T-helper 22 cell (primary cell): ENCODE measurements at places on chromosomes 13 and 19.

DNA sequence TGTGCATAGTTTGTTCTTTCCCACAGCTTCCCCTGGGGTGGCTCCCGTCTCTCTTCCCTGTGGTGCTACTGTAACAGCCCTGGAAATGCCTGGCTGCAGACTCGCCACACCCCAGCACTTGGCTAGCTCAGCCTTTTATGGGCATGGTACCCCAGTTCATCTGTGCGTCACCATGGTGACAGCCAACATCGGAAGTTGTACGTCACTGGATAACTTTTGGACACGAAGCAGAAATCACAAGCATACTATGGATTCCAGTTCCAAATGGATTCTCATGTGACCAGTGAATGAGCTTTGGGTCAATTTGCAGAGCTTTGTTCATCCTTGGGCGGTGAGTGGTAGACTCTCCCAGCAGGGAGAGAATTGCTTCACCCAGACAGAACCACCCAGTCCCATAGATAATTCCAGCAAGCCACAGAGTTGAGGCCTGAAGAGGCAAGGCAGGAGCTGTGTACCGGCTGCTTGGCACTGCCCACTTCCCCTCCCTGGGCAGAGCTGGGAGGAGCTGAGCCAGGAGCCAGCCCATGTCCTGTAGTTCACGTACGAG lies 54.4 kb downstream of the COL4A2 start:
- DNase-seq, result no peak

GRCh38 chr13:21925720-21926119 lies 254.8 kb downstream of the FGF9 start:
- DNase-seq, result no peak

- no peak for DNase-seq
Measured at GRCh38 chr13:53953183-53953582, 924.6 kb downstream of the OLFM4 start.

GRCh38 chr13:99119656-99120055 lies 81.0 kb upstream of the UBAC2 start:
- no peak for DNase-seq

DNA sequence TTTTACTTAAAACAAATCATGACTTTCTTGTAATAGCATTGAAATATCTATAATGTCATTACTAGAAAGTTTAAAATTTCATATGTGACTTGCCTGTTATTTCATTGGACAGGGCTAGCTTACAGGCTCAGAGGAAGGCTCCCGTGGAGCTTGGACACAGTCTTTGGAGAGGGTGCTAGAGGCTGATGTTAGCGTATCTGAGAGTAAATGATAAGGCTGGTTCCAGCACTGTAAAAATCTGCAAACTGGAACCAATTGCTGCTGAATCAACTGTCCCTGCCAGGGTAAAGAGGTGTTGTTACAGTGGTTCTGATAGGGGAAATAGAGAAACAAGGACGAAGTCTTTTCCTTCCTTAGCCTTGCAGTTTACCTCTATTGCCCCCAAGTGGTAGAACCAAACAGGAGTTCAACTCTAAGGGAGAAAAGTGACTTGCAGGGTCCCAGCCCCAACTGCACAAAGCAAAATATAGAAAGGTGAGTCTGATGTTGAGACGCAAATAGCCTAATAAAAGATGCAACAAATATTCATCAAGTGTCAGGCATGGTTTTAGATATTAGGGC lies 901.7 kb downstream of the DIAPH3 start:
- no peak for DNase-seq

DNA sequence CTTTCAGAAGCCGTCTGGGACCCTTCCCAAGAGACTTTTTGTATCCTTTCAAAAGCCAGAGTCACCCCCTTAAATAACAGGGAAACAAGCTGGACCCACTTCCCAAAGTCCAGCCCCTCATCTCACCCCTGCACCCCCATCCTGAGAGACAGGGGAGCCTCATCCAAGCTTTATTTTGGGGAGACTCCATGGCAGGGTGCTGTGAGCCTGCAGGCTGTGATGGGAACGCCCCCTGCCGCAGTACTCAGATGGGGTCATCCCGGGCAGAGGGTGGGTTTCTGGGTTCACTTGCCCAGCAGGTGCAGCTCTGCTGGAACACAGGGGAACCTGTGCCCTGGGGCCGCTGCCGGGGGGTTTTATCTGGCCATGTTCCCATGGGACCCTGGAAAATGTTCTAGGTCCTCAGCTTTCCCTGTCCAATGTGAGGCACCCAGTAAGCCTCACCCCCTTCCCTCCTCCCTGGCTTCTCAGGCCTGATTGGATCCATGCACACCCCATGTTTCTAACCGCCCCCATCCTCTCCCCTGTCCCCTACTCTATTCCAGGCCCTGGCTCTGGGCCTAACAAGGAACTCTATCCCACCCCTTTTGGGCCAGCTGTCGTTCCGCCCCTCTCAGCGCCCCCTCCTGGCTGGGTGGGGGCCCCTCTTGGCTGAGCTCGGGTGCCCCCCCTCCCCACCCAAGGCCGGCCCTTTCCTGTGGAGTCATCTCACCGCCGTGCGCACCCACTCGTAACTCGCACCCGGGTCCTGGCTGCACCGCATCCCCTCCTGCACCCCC lies 1.0 kb downstream of the HIF3A start:
- no peak for DNase-seq

DNA sequence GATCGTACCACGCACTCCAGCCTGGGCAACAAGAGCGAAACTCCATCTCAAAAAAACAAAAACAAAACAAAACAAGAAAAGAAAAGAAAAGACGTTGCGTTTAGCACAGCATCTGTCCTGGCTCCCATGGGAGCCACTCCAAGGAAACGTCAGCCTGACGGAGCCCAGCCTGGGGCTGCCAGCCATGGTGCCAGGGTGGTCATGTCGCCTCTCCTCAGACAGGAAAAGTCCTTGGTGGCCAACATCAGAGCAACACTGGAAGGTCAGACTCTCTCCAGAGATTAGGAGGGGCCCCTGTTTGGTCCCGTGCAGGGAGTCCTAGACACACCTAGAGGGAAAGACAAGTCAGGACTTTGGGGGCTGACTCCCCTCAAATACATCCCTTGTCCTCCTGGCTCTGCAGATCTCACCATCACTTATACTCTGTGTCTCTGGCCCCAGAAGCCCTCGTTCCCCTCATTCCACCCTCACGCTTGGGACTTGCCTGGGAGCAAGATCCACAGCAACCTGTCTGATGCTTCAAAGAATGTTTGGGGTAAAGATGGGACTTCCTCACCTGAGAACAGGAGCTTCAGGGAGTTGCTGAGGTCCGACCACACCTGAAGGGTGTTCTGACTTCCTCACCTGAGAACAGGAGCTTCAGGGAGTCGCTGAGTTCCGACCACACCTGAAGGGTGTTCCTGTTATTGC lies 9.3 kb downstream of the LILRA4 start:
- no peak for DNase-seq

DNA sequence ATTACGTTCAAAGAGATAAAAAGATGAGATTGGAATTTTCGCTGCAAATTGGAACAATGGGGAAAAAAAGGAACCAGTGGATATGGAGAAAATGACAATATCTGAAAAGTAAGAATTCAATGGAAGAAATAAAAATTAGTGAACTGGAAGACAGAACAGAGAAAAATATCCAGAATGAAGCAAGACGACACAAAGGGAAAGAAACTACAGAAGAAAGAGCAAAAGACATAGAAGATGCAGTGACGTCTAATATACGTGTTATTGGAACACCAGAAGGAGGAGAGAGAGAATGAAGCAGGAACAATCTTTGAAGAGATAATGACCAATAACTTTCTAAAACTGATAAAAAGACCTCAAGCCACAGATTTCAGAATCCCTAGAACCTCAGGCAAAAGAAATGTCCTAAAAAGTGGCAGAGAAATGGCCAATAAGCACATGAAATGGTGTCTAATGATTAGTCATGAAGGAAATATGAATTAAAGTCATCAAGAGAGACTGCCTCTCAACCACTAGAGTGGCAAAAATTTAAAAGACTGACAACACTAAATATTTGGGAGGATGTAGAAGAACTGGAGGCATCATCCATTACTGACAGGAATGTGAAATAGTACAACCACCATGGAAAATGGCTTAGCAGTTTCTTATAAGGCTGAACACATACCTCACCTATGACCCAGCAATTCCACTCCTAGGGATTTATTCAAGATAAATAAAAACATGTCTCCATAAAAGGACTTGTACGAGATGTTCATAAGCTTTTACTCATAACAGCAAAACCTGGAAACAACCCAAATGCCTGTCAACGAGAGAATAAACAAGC lies 56.5 kb downstream of the GADD45B start:
- DNase-seq, result no peak

DNA sequence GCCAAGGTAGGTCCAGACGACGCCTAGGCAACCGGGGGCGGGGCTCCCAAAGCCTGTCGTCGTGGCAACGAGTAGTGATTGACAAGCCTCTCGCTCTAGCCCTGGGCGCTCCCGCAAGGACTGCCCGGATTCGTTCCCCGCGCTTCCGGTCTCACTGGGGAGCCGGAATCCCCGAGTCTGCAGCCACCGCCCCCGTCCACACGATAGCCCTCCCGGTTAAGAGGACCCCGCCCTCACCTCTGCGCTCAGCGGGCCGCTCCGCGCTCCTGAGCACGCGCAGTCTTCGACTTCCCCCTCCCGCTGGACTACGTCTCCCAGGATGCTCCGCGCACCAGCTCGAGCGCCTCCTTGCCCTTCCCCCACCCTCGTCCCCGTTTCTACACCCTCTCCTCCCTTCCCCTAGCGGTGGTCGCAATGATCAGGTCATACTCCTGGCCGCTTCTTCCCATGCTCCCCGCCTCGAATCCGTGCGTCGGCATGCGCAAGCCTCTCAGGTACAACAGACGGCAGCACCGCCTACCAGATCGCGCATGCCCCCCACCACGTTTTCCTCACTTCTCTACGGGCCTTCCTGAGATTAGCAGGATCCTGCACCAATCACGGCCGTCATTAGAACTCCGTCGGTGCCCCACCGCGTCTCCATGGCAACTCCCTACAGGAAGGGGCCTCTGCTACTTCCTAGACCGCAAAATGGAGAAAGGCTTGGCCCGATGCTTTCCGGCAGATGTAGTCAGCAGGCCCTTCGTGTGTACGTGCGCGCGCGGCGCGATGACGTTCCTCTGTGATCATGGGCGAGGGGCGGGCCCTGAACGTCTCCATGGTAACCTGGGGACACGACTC lies at the start of gene MZF1:
Gene MZF1, minus strand, starts transcription at position 518 of the 840 bp plus-strand sequence. CDS start 1,946 bp downstream, outside the sequence.
- DNase-seq, result peak; percentile 100

GRCh38 chr13:35210261-35210660 lies 266.2 kb downstream of the MAB21L1 start:
- DNase-seq, result no peak

DNA sequence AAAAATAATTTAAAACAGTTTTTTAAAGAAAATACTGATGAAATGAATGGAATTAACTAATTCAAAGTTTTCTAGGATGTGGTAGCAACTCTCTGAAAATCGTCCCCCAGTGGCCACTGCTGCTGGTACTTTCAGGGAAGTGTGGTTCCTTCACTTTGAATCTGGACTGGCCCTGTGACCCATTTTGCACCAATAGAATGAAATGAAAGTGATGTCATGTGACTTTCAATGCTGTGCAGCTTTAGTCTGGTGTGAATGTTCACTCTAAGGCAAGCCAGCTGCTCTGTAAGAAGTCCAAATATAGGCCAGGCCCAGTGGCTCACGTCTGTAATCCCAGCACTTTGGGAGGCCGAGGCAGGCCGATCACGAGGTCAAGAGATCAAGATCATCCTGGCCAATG lies 26.4 kb upstream of the HNRNPA1L2 start:
- no peak for DNase-seq

DNA sequence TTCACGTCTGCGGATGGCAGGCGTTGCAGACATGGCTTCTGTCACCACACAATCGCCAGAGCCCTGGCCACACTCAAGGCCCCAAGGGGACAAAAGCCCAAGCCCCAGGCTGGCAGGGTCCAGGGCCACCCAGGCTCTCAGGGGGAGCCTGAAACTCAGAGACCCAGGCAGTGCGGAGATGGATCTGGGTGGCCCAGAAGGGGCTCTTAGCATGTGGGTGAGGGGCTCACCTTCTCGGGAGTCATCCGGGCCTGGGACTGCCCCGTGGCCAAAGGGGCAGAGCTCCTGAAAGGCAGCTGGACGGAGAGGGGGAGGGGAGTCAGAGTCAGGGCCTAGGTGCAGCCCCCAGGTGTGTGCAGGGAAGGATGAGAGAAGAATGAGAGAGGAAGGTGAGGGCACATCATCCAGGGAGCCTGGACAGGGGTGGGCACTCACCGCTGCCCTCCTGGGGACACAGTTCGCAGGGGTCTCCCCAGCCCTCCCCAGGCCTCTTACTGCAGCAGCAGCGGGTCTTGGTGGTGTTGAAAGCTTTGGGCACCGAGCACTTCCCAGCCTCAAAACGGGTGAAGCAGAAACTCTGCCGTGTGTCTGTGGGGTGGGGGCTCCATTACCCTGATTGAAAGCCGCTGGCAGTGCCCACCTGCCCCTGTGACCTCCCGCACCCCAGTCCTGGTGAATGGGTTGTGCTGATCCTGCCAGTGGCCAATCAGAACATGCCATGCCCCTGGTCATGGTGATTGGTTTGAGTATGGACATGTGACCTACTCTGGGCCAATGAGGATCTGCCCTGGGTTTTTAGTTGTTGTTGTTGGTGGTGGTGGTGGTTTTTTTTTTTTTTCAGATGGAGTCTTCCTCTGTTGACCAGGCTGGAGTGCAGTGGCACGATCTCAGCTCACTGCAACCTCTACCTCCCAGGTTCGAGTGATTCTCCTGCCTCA lies 37.4 kb downstream of the CCL25 start:
- no peak for DNase-seq

DNA sequence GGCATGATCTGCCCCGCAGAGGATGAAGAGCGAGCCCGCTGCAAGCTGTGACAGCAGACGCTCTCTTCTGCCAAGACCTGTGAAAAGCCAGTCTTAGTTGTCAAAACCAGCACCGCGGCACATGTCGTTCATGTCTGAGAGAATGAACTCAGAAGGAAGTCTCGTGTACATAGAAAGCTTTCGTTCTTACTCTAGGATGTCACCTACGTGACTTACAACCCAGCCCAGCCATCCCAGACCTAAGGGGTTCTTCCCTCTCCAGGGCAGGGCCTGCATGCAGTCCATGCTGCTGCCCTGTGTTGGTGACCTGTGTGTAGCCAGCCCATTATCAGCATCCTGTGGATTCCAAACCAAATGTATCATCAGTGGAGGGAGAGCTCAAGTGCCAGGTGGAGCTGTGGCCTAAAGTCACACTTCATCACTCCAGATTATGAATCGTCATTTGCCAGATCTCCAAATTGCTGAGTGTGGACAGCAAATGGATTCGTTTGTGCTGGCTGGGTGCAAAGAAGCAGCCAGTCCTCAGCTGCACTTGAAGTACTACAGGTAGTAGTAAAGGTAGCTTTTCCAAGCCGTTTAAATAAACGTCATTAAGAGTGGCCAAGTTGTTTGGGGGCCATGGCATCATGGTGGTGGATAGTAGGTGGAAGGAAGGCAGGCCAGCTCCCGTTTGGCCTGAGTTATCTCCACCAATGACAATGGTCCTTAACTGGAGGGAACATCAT lies 73.9 kb upstream of the GPR183 start:
- DNase-seq, result no peak

- DNase-seq, result no peak
Measured at GRCh38 chr19:16715611-16716010, 4.0 kb upstream of the NWD1 start.

- peak; percentile 30 for DNase-seq
Measured at GRCh38 chr19:33416307-33417215, 43.1 kb downstream of the CEBPG start.
